ENCODE measurements at places on chromosomes 12 and 14.

DNA sequence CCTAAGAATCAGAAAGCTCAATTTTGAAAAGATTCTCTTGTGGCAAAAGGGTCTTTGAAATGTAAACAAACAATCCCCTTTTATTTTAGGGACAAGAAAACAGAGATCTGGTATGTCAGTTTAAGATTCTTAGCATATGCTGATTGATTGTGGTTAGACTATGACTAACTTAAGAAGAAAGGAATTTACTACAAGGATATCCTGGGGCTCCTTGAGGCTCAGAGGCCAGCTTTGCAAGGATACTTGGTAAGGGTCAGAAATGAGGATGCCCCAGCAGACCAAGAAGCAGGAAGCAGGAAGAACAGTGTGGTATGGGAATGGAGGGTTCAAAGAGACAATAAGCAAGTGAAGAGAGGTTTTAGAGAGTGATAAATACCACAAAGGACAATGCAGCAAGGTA, 474.6 kb downstream of the ETNK1 start:
- DNase-seq = no peak

DNA sequence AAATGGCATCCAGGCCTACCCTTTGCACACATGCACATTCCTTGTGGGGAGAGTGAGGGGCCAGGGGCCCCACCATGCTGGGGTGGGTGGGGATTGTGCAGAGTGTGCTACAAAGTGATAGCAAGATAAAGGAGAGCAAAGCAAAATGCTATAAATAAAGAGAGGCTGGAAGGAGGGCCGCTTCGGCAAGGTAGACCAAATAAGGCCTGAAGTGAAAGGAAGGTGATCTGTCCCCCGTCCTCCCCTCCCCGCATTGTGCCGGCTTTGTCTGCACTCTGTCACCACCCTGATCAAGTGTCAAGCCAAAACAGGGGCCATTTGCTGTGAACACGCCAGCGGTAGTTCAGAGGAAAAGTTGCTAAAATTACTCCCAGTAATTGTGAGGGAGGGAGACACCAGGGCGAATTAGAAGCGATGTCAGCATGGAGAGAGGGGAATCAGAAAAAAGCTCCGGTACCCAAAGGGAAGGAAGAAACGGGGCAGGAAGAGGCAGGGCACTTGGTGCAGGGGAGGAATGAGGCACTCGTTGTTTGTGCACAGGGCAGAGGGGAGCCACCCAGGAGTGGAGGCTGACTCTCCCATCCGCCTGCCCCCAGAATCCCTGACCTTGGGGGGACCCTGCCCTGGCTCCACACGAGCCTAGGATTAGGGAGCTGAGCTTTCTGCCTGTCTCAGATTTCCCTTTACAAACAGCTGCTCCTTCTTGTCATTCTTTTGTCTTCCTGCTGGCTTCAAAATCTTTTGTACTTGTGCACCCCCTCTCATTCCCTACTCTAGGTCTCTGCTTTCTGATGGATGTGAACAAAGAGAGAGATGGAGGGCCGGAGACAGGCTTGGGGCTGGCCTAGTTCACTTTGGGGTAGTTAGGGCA, 2.9 kb upstream of the MYH7 start:
- DNase-seq = no peak

GRCh38 chr12:94872671-94872970, 130.9 kb downstream of the NDUFA12 start:
- no peak for DNase-seq

GRCh38 chr14:31080484-31080883, 54.3 kb upstream of the STRN3 start:
- no peak for DNase-seq

GRCh38 chr12:98509063-98509462, 6.3 kb upstream of the TMPO start:
- no peak for DNase-seq

GRCh38 chr14:102668291-102668873, 75.9 kb downstream of the RCOR1 start:
- DNase-seq = no peak
